Frontal cortex (tissue), 4 donors: ENCODE measurements at places on chromosomes 7 and 10. TPM values are rescaled to one million over a fixed set of nuclear protein-coding genes. Genes with fewer than 3 reads are reported as not detected.

GRCh38 chr10:63672491-63672890 lies 151.3 kb downstream of the REEP3 start:
- no peak for DNase-seq

DNA sequence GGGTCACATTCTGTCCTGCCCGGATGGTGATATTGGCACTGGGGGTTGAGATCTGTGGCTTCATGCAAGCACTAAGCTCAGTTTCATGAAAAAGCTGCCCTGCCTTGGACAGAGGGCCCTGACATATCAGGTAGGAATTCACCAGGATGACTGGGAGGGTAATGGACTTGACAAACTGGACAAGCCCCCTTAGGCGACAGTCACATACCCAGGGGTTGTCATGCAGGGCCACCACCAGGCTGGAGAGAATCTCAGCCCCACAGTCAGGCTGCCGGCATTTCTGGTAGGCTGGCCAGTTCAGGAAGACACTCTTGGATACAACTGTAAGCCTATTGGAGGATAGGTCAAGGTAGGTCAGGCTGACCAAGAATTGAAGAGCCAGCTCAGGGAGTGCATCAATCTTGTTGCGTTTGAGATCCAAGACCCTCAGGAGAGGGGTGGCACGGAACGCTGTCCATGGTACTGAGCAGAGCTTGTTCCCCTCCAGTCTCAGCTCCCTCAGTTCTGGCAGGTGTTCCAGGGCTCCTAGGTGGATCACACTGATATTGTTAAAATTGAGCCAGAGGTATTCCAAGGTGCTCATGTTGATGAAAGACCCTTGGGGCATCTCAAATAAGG lies 824 bp downstream of the LRIT2 start:
- no peak for DNase-seq

GRCh38 chr7:5295039-5296014 lies 12.6 kb downstream of the SLC29A4 start:
- no peak for DNase-seq

PVRIG gene
- total RNA-seq: not detected

DNA sequence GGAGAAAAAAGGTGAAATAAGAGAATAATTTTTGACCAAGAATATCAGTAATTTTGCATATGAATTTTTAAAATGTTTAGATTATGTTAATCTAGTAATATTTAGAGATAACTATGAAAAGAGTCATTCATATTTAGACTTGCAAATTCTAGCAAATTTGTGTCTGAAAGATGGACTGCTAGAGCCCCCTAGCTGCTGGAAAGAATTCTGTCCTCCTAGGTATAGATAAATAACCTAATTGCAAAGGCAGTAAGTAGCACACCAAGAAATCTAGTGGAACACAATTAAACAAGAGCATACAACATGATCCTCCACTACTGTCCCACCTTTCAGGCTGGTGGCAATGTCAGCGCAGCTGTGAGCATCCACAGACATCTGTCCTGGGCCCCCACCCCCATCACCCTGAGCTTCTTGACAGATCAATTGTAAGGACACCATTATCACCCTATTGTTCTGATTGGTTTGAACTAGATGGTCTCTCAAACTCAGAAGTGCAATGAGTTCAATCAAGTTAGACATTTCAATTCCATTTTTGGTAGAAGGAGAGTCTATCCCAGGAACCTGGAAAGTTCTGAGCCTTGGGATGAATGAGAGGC lies 15.0 kb upstream of the GFRA1 start:
- DNase-seq: peak; percentile 33

DNA sequence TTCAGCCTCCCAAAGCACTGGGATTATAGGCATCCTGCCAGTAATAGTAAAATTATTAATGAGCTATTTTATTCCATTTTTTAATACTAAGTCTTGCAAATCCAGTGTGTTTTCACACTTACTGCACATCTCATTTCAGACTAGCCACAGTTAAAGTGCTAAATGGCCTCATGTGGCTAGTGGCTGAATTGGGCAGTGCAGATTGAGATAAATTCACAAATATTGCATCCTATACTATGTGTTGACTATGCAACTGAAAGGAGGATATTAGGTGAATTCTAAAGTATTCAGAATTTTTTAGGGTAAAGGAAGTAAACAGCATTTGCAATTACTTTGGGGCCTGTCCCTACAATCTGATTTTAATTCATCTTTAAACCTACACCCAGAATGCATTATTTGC lies 10.2 kb downstream of the APBB1IP start:
- DNase-seq: no peak

KCNIP2 gene
- 12.6 TPM for total RNA-seq

DNA sequence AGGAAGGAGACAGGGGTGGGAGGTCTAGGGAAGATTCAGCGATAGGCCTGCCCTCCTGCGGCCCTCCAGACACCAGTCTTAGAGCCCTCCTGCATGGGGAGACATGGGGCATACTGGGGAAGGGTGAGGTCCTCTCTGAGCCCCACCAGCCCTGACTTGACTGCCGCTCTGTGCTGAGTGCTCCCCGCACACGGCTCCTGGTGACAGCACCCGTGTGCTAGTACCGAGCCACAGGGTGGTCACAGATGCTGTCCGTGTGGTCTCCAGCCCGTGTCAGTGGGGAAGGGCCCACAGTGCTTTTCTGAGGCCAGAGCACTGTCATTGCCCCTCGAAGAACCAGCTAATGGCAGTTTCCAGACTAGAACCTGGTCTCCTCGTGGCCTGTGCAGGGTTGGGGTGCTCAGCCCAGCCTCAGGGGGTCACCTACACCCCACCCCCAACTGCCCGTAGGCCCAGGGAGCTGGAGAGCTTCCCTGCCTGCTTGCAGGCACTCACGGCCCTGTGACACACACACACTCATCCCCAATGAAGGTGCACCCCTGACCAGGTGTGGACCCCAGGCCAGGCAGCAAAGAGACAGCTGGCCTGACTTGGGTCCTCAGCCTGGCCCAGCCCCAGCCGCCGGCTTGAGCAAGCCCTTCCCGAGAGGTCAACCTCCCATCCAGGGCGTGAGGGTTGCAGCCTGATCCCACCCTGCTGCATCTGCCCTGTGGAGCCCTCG lies 86.0 kb upstream of the RET start:
- no peak for DNase-seq

INSYN2A gene
- 15.9 TPM for total RNA-seq

GBX1 gene
- 0.41 TPM for total RNA-seq

DNA sequence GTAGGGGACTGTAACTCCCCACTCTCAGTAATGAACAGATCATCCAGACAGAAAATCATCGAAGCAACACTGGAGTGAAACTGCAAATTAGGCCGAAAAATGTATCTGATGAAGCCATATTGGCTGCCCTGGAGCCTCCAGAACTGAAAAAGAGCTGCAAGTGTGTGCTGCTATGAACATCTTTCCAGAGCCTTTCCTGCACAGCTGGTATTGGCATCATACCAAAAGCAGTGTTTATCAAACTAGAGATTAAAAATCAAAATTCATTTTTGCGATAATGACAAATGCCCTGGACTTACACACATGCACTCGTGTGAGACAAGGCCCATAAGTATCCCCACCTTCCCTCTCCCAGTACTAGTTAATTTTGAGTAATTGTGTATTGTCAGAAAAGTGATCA lies 6.8 kb upstream of the CLDN12 start:
- no peak for DNase-seq

ANXA8 gene
- total RNA-seq: not detected

- no peak for DNase-seq
Observed at GRCh38 chr7:47380325-47381133, 201.4 kb downstream of the TNS3 start.

- DNase-seq: no peak
Observed at GRCh38 chr7:151342811-151343210, 1.2 kb downstream of the NUB1 start.

DNA sequence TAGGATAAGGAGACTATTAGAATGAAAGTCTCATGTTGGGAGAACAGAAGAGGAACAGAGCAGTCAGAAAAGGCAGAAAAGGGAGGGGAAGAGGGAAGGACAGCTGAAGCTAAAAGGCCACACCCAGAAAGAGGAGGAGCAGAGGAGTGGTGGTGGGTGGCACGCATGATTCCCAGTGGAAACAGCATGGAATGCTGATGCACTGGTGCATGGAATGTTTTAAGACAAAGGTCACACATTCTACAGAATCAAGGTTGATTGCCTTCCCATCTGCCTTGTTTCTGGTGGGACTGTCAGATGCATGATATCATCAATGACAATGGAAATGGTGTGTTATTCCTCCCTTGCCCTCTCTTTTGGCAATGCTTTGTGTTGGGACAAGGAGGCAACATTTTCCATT lies 285.4 kb upstream of the MKI67 start:
- DNase-seq: no peak

PKD2L1 gene
- not detected for total RNA-seq

GRCh38 chr10:132934953-132935352 lies 7.4 kb downstream of the CFAP46 start:
- no peak for DNase-seq

- no peak for DNase-seq
Observed at GRCh38 chr7:133431134-133431724, 178.4 kb downstream of the EXOC4 start.

- no peak for DNase-seq
Observed at GRCh38 chr7:21941611-21942141, 4.0 kb downstream of the CDCA7L start.

- no peak for DNase-seq
Observed at GRCh38 chr7:118218413-118219156, 5.9 kb upstream of the ANKRD7 start.

DNA sequence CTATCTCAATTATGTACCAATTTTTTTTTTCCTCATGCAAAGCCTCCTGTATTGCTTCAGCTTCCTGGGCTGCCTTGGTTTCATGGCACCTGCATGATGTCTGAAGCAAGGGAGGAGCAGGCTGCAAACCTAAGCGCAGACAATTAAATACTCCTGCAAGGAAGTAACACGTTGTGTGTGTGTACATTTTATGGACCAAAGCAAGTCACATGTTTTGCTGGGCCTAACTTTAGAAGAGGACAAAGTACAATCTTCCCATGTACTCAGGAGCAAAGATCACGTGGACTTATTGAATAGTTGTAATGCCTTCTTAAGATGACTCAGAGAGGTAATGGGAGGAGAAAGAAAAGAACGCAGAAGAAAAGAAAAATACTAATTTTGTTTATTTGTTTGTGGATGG lies 944.0 kb upstream of the C7orf33 start:
- DNase-seq: no peak

DNA sequence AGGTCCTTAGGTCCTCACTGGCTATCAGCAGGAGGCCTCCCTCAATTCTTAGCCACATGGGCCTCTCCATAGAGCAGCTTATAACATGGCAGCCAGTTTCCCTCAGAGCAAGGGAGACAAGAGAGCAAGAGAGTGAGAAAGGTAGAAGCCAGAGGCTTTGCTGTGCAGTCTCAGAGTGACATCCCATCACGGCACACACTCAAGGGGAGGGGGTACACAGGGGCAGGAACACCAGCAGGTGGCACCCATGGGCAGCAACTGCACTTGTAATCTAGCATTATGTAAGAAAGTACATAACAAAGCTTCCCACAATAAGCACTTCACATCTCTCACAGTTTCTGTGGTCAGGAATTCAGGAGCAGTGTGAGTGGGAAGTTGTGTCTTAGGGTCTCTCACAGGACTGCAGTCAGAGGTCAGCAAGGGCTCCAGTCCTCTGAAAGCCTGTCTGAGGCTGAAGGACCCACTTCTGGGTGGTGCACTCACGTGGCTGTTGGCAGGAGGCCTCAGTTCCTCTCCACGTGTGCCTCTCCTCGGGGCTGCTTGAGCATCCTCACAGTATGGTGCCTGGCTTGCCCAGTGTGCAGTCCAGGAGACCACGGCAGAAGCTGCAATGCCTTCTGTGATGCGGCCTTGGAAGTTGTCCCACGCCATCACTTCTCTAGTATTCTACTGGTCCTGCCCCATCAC lies 159.4 kb downstream of the OAT start:
- no peak for DNase-seq

- no peak for DNase-seq
Observed at GRCh38 chr7:20211376-20211775, 5.8 kb downstream of the MACC1 start.

- no peak for DNase-seq
Observed at GRCh38 chr10:4460267-4460666, 365.7 kb upstream of the AKR1E2 start.

GRCh38 chr7:135326636-135327280 lies 93.1 kb downstream of the STRA8 start:
- DNase-seq: no peak

TAS2R3 gene
- total RNA-seq: 1.2 TPM

GDF2 gene
- total RNA-seq: not detected

STEAP2 gene
- 2.4 TPM for total RNA-seq

SEMA3C gene
- 307 TPM for total RNA-seq

DNA sequence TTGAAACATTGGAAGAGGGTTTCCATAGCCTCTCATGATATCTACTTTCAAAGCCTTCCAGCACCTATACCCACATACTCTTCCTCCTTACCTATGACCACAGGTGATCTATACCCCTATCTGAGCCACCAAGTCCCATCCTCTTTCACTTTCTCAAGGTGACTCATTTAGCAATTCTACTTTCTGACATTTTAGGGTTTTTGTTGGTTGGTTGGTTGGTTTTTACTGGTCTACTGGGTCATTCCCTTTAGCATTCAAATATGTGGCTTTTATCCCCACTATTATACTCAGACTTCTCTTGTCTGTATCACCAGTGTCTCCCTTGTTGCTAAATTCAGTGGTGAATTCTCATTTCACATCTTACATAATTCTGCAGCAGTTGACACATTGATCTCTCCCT lies 130.4 kb upstream of the STEAP4 start:
- DNase-seq: no peak
